A549 treated with Mapracorat at 1 μM for 4 hours (cell line): ENCODE measurements at places on chromosomes 16 and 17. TPM values are rescaled to one million over a fixed set of nuclear protein-coding genes. Genes with fewer than 3 reads are reported as not detected.

Gene KCNAB3
- total RNA-seq = 1.7 to 3.9 TPM (median 2.6 TPM) in 5 replicates

Gene MT1M
- not detected in 5 replicates for total RNA-seq

Gene OR2C1
- not detected in 5 replicates for total RNA-seq

Gene UTS2R
- total RNA-seq = not detected in 5 replicates

Gene RNF166
- total RNA-seq = 11.8 to 20.1 TPM (median 16.7 TPM) in 5 replicates

Gene ANKS4B
- total RNA-seq = 0.03 to 0.07 TPM (median 0.04 TPM) in 5 replicates

Gene ERN1
- total RNA-seq = 3.0 to 4.4 TPM (median 3.7 TPM) in 5 replicates
